ENCODE measurements at places on chromosomes 5 and 9.

DNA sequence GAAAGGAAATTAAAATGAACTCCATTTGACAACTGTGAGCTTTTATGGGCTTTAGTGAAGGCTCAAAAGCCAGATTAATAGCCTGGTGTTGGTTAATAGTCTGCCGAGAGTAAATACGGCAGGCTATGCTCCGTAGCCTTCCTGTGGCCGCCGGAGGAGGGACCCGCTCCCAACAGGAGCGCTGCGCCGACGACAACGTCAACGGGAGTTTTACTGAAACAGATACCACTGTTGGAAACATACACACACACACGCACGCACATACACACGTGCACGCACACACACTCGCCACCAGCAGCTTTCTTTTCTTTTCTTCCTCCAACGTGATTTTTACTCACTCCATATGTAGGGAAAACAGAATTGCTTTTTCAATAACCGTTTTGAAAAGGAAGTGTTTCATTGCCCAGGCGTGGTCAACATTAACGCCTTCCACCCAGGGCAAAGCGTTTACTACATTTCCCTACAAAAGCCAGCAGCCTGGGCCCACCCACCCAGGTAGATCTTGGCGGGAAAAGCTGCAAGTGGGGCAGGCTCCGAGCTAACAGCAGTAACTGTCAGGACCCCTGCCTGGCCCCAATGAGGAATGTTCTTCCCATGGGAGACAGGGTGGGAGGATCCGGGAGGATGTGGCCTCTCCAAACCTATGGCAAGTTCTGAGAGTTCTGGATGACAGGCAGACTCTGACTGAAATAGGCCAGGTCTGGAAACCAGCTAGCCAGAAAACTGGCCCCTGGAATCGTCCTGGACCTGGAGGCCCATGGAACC, 72.3 kb downstream of the PAX5 start:
- DNase-seq, result no peak

GRCh38 chr5:147805030-147805454, 22.5 kb upstream of the JAKMIP2 start:
- no peak for DNase-seq

DNA sequence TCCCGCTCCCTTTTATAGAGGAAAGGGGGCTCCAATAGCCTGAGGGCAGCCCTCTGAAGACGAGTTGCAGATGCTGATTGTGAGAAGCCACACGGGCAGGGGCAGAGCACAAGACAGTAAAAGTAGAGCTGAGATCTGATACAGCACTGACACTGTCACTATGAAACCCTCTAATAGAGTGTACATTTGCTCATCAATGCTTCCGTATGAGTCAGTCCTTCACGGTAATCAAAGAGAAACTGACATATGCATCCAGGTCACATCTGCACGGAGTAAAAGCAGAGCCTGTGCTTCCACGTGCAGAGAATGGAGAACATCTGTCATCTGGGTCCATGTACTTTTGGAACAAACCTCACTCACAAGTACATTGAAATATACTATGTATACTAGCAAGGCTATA, 60.6 kb upstream of the TMEM215 start:
- no peak for DNase-seq

- no peak for DNase-seq
These were observed 35.6 kb downstream of the TNFSF8 start for GRCh38 chr9:114894609-114895433.

DNA sequence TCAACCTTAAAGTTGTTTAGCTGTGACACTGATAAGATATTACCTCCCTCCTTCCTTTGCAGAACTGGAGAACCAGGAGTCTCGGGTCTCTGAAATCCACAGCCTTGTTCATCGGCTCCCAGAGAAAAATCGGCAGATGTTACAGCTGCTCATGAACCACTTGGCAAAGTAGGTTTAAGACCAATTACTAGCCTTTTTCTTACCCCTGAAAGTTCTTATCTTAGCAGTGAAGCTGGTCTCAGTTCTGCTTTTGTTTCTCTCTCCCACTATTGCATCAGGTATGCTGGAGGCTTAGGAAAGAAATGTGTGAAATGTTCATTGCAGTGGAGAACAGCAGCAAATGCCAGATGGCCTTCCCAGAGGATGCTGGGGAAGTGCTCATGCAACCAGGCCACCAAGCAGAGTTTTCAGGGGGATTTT, 287.4 kb downstream of the ARHGAP26 start:
- DNase-seq, result no peak

- no peak for DNase-seq
These were observed 233.3 kb downstream of the GAS1 start for GRCh38 chr9:86713970-86714369.

- no peak for DNase-seq
These were observed 271.2 kb upstream of the TMEM161B start for GRCh38 chr5:88539693-88540365.

- DNase-seq, result no peak
These were observed 184.0 kb downstream of the HSPA4 start for GRCh38 chr5:133235696-133236426.

- no peak for DNase-seq
These were observed 40.3 kb upstream of the SLC12A7 start for GRCh38 chr5:1152156-1152555.

DNA sequence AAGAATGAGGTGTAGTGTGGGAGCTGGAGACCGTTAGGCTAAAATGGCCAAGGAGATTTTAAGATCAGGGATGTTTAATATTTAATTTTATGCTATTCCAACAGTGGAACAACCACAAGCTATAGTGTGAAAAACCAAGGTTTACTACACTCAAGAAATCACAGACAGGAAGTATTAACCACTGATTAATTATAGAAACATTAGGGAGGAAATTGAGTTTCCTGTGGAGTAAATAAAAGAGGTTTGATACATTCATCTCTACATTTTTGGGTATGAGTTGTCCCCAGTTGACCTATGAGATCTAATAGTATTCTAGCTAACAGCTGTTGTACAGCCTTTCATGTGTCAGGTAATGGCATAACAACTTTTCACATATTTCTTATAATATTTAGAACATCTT, 103.7 kb upstream of the MPDZ start:
- DNase-seq, result no peak

DNA sequence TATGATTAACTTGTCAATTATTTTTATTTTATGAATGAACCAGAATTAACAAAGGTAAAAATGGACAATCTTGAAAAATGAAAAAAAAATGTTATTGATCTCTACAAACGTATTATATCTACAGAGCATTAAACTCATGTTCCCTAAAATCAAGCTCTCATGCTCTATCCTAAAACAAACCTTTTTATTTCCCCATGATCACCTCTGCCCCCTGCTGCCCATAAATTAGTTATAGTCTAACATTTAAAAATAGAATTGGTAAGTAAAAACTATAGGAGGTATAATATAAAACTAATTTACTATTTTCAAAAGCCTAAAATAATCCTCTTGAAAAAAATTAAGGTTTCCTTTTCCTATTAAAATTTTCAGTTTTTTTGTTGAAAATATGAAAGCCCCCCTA, 168.0 kb upstream of the POU5F2 start:
- DNase-seq, result no peak

GRCh38 chr9:112820881-112821280, 69.8 kb downstream of the SLC46A2 start:
- no peak for DNase-seq

DNA sequence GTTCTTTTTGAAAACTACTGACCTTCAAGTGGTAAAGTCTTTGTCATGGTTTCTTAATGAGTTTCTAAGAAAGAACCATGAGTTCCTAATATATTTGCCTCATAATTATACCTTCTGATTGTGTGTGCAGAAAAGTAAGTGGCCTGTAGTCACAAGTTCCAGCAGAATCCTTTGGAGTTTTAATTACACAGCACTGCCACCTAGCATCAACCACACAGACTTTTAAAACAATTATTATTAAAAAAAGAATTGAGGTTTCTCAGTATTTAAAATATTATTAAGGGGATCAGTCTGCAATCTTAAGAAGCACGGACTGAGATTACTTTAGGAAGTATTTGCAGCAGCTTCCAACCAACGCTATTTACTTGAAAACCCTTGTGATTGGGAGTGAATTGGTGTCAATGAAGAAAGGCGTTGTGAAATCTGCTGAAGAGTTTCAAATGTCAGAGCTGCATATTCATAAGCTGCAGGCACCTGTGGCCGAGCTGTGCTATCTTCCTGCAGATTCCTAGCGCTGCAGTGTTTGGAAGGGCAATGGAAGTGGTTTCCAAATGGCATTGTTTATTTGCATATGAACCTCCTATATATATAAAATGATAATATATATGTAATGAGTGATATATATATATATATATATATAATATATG, 1074.2 kb upstream of the WWC1 start:
- no peak for DNase-seq

DNA sequence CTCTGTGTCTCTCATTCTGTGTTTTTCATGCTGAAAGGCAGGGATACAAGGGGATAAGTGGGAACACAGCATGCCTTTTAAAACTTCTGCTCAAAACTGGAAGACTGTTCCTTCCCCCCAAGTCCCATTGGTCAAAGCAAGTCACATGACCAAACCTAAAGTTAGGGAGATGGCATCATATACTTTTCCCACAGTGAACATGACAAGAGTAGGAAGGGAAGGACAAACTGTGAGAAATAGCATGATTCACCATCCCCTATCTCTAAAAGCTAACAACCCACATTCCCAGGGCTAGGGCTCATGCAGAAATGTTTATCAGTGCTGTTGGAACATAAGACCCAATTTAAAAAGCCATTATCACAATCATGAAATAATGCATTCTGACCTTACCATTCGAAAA, 24.2 kb upstream of the SHISAL2B start:
- no peak for DNase-seq

GRCh38 chr5:159909126-159909525, 7.2 kb upstream of the ADRA1B start:
- DNase-seq, result no peak

GRCh38 chr5:75727931-75728330, 10.7 kb upstream of the POC5 start:
- no peak for DNase-seq

DNA sequence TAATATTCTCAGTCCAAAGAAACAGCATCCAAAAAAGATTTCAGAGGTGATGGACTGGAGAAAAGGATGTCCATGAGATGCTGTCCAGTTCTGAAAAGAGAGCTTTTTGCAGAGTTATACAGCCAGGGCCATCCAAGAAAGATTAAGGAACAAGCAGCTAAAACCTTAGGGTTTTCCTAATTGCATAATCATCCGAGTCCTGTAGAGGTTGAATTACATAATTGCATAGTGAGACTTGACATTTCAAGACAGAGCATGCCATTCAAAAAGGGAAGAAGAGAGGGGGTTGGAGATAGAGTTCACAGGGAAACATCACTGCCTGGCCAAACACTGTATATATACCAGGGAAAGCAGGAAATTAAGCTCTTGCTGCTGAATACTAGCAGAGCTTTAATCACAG, 1729.2 kb upstream of the WWC1 start:
- no peak for DNase-seq

DNA sequence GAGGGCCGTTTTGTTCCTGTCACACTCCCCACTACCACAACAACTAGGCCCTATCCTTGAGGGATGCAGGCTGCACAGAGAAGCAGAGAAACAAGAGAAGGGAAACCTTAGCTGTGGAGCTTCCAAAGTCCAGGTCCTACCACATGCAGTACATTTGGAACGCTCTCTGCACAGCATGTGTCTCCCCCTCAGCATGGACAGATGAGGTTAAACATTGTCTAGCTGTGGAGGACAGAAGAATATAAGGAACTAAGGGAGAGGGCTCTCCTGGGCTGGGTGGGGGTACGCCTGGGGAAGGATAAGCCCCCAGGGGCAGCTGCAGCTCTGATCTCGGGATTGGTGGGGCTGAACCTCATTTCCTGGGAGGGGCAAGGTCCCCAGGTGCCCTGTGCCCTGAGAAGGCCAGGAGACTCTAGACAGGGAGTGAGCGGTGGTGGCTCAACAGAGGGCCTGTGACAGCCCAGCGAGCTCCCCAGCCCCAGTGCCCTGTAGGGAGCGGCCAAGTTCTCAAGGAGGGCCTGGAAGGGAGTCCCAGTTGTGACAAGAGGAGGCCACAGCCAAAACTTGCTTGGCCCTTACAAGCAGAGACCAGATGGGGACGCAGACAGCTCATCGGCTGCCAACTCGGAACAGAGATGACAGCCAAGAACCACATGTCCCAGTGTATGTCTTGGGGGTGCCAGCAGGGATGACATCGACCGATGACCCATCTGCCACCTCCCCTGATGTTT, 30.1 kb downstream of the TSPAN17 start:
- no peak for DNase-seq
